Sciatic nerve (tissue), 2 donors: ENCODE measurements at places on chromosomes 12 and 14. TPM values are rescaled to one million over a fixed set of nuclear protein-coding genes. Genes with fewer than 3 reads are reported as not detected.

DNA sequence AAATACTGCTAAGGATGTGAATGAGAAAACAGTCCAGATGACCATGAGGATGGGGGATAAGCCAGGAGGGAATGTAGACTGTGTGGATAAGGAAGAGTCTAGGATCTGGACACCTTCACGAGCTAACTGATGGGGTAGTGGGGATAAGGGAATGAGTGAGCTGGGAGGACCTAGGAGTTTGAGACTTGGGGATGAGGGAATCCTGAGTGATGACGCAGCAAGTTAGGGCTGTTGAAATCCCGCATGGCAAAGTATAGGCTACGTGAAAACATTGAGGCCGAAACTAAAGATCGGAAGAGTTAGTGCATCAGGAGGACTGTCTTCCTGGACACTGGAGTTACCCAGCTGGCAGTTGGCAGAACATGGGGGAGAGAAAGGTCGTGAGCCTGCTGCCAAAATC lies 129.2 kb upstream of the EEA1 start:
- DNase-seq, result no peak

- no peak for DNase-seq
These were observed 4.7 kb downstream of the PTPN21 start for GRCh38 chr14:88550078-88550477.

- no peak for DNase-seq
These were observed 251.8 kb downstream of the APAF1 start for GRCh38 chr12:98896938-98897337.

GRCh38 chr12:9169979-9170634 lies 38.1 kb downstream of the PZP start:
- no peak for DNase-seq

DNA sequence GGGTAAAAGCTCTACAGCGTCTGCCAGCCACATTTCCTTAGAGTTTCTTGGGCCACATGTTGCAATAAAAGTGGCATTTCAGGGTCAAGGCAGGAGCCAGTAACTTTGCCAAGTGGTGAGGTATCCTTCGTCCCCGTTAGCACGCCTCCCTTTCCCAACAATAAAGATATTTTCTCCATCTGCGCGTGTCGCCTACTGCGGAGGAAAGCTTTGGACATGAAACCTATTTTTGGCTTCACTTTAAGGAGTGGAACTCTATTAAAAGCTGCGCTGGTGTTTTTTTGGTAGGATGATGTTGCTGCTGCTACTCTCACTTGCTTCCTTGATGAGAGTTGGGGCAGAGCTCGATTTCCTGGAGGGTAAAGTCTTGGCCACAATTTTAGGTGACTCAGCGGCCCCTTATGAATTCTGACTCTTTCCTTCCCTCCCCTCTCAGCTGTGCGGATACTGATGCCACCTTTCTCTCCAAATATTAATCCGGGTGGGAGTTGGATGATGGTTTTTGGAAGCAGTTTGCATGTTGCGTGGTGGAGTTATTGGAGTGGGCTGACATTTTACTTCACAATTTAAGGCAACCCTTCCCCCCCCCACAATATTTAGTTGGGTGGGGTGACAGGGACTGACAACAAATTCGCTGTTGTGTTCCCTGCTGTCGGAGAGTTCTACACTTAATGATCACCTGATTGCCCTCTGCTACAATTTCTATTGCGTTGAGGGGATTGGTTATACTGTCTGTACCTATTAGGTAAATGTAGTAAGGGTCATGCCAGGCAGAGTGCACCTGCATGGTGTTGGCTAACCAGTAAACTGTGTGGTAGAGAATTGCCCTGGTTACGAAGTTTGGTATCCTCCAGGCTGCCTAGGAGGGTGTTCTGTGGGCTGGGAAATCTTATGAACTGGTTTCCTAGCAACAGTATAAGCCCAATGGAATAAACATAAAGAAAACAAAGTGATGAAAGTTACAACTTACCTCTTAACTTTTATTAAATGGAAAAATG lies 1.1 kb downstream of the CCDC91 start:
- no peak for DNase-seq

- DNase-seq, result no peak
These were observed 107.7 kb downstream of the ESR2 start for GRCh38 chr14:64186231-64187129.

DNA sequence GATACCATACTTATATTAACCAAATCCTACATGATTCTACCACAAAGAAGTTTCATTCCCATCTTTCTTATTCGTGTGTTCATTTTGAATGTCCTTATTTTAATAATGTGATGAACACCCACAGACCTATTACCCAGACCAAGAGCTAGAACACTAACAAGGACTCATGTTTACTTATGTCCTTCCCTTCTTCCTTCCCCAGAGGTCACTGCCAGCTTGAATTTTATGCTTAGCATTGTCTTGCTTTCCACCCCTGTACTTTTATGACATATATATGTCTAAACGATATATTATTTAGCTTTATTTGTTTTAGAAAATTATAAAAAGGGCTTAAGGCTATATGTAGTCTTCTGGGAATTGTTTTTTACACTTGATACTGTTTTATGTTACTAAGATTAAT lies 238.6 kb downstream of the LRIG3 start:
- DNase-seq, result no peak

Gene SOAT2
- total RNA-seq, result 1.2 TPM

DNA sequence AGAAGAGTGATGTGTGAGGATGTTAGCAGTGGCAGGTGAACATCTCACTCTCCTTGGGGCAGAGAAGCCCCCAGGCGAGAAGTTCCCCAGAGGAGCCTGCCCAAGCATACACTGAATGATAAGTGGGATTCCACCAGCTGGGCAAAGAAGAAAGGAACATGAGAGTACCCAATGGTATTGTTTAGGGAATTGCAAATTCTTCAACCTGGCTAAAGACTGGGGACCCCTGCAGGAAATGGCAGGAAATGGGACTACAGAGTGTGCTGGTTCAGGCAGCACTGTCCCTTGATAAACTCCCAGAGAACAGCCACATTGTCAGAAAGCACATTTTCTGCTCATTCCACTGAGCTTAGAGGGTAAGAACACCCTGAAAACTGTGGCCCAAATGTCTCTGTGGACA lies 121.3 kb downstream of the RPS29 start:
- DNase-seq, result no peak

GRCh38 chr12:3168223-3169221 lies 91.3 kb downstream of the TSPAN9 start:
- no peak for DNase-seq

- DNase-seq, result no peak
These were observed 169.4 kb downstream of the DAD1 start for GRCh38 chr14:22419620-22420019.

DNA sequence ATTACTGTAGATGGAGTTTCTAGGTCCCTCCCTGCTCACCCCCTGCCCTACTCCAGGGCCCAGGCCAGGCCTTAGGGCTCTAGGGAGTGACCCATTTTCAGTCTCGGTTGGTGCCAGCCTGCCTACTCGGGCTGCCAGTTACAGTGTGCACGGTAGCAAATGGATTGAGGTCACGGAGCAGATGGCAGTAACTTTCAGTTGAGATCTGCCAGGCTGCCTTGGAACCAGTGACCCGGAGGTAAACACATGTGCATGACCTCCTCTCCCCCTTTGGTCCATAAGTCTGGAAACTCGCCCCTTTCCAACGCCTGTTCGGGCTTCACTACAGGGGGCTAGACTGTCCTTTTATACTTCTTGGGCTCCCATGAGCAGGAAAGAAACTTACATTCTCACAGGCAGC lies 139.7 kb upstream of the TBX3 start:
- no peak for DNase-seq

Gene PRB2
- total RNA-seq, result not detected

- no peak for DNase-seq
These were observed 40.5 kb downstream of the PSMA6 start for GRCh38 chr14:35332517-35333263.

GRCh38 chr12:56644654-56645053 lies 1.1 kb downstream of the ATP5F1B start:
- DNase-seq, result no peak

DNA sequence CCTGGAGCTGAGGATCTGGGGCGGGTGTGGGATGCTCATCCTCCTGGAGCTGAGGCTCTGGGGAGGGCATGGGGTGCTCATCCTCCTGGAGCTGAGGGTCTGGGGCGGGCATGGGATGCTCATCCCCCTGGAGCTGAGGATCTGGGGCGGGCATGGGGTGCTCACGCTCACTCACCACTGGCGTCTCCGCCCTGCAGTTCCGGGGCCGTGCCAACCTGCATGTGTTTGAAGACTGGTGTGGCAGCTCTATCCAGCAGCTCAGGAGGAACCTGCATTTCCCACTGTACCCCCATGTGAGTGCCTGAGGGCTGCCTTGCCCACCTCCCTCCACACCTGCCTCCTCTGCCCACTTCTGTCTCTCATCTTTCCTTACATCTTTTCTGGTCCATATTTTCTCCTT lies 84.4 kb downstream of the B4GALNT3 start:
- no peak for DNase-seq

DNA sequence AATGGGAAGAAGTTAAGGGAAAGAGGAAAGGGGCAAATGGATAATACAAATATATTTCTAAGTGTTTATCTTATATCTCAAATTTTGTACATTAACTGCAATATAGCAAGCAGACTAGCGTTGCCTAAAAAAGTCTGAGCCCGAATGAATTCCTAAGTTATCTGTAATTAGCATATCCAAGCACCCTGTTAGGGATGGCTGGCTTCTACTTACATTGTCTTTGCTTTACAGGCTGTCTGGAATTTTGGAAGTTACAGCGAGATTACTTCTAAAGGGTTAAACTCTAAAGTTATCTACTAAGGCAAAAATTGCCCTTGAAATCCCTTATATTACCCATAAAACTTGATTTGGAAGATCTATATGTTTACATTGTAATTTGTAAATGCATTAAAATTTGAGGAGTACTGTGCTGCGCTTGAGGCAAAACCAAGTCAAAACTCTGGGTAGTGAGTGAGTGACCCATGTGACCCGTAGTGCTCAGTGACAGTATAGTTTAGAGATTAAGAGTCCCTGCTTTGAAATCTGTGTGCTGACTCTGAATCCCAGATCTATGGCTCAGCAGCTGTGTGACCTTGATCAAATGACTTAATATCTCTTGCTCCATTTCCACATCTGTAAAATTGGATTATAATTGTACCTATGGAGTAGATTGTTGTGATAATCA lies 17.3 kb upstream of the LIN7A start:
- DNase-seq, result no peak

GRCh38 chr12:40614923-40615322 lies 77.3 kb upstream of the CNTN1 start:
- no peak for DNase-seq

DNA sequence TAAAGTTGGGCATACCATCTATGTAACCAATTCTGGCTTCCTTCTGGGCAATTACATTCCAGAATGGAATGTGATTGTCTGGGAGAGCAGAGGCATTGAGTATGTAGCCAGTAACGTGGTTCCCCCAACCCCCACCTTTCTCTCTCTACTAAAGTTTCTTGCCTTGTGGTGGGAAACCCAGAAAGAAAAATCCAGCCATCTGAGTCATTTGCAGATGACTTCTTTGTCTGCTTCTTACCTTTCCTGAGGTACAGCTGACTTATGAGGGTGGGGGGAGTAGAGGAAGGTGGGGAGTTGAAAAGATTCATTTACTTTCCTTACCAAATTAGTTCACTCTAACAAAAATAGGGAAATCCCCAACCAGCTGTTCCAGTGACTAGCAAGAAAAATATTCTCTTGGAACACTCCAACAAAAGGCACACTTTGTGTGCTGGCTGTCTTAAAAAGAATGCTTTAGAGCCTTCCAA lies 112.1 kb upstream of the FRMD6 start:
- no peak for DNase-seq

GRCh38 chr14:81550001-81550637 lies 16.5 kb upstream of the SEL1L start:
- DNase-seq, result no peak

- no peak for DNase-seq
These were observed 63.8 kb downstream of the FIGNL2 start for GRCh38 chr12:51784688-51785087.

DNA sequence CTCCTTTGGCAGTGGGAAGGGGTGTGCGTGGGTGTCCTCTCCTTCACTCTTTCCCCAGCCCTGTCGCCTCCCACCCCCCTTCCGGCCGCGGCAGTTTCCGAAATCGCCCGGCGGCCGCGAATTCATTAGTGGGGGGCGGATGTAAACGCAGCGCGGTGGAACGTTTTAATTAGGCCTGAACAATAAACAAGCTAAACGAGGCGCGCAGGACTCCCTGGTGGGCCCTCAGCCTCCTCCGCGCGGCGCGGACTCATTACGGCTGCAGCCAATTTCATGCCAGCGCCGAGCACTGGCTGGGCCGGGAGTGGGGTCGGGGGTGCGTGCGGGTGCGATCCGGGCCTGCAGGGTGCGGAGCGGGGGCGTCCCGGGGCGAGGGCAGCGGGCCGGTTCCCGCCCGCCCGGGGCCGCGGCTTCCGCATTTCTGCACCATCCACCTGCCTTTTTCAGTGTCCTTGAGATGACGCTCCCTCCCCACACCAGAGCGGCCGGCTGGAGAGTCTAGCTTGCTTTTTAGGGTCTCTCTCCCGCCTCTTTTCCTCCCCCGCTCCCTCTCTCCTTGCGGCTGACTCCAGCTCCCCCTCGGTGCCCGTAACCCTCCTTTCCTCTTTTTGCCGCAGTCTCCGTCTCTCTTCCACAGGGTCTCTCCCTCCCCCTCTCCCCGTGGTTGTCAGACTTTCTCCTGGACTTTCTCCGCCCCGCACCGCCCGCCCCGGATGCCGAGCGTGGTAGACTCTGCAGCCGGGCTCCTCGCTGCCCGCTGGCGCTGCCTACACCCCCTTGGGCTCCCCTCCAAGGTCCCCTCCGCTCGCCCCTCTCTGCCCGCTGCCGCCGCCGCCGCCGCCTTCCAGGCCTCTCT lies at the start of gene CISTR:
Gene CISTR (minus strand): TSS at position 644 of the 856 bp plus-strand sequence.
- no peak for DNase-seq

GRCh38 chr14:30906752-30907658 lies 32.6 kb downstream of the COCH start:
- no peak for DNase-seq

- no peak for DNase-seq
These were observed 16.3 kb downstream of the MUCL1 start for GRCh38 chr12:54870617-54871016.

DNA sequence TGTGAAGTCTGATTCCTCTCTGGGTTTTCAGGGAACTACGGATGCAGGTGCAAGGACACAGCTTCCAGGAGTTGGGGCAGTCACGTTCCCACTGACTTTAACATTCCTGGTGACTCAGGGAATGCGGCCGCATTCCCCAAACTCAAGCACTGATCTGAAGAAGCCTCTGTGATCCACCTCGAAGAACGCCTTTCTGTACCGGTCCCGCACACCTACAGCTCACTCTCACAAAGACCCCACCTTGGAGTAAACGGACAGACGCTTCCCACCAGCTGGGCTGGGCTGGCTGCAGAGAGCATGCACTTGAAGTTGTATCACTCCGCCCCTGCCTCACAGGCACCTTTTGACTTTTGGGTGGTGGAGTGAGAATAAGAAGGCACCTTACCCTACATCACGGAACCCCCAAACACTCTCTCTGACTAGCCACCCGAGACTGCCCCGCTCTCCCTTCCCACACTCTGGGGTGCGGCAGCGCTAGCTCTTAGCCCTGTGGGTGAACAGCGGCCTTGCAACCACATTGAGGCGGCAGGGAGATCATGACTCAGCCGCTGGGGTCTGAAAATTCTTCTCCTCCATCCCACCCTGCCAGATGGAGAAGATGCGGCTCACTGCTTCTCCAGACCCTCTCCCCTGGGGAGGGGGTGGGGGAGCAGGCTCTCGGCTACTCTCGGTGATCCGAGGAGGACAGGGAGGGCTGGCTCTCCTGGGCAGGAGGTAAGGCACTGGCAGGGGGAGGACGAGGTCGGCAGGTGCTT lies 23.7 kb upstream of the HDAC7 start:
- DNase-seq, result no peak

Gene LIN7A
- total RNA-seq, result 16.5 TPM
